ENCODE measurements at places on chromosomes 4 and X. TPM values are rescaled to one million over a fixed set of nuclear protein-coding genes. Genes with fewer than 3 reads are reported as not detected.

The APBB2 gene
- 35.2 TPM for total RNA-seq

DNA sequence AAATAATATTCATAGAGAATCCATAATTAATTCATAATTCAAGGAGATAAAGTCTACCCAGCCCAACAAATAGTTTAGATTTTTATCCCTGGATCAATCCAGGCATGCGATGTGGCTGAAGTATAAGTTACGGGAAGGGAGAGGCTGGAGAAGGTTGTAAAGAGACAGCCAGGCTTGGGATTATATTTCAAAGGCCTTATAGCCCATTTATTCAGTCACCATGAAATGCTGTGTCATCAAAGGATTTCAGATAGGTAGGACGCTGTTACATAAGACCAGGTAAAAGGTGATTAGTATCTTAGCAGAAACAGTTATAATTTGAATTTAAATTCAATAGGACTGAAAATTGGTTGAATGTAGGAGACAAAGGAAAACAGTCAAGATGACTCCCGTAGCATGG, 73.0 kb upstream of the NFKB1 start:
- no peak for DNase-seq

The DCHS2 gene
- not detected for total RNA-seq

The ABLIM2 gene
- 22.6 TPM for total RNA-seq

GRCh38 chrX:50075630-50076339, 125.0 kb downstream of the AKAP4 start:
- DNase-seq, result no peak

Measured in cardiac septum (tissue), 1 donor.